ENCODE measurements at places on chromosomes 4 and X. TPM values are rescaled to one million over a fixed set of nuclear protein-coding genes. Genes with fewer than 3 reads are reported as not detected.

DNA sequence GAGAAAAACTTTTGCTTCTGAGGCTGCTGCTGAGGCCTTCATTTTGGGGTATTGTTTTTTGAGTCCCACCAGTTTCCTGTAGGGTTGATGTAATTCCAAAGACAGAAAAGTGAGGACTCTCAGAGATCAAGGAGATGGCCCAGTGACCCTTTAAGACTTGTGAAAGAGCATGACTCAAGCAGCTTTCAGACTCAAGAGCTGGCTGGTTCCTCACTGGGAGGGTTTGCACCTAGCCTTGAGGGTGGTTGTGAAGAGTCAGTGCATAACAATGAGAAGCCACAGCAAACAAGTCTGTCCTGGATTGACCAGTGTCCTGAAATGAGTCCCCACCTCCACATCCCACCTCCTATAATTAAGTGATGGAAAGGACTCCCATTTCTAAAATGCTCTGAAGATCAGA lies 89.2 kb downstream of the NHS start:
- H3K36me3 ChIP-seq, result no peaks in the 10 kb centered on the region
- DNase-seq, result no peak
- no peaks in the 10 kb centered on the region for H3K4me1 ChIP-seq
- H3K4me3 ChIP-seq, result no peak overlapping the region
- H3K27me3 ChIP-seq, result no peaks in the 10 kb centered on the region

DNA sequence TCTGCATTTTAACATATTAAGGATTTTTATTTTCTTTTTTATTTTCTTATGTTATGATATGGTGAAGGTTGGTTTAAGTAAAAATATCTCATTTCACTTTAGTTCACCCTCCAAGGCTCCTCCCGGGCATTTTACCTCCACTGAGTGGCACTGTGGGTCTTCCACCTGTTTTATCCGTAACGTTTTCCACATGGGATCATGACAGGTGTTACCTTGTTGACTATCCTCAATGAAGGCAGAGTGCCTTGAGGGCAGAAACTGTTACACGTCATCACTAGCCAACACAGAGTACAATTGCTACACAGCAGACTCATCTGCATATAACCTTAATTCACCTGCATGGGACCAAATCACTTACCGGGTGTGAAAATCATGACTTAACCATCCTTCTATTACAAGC lies 105.8 kb downstream of the GEMIN8 start:
- no peak overlapping the region for H3K4me3 ChIP-seq
- no peaks in the 10 kb centered on the region for H3K27me3 ChIP-seq
- no peaks in the 10 kb centered on the region for H3K4me1 ChIP-seq
- H3K27ac ChIP-seq, result no peak overlapping the region
- H3K36me3 ChIP-seq, result no peaks in the 10 kb centered on the region

DNA sequence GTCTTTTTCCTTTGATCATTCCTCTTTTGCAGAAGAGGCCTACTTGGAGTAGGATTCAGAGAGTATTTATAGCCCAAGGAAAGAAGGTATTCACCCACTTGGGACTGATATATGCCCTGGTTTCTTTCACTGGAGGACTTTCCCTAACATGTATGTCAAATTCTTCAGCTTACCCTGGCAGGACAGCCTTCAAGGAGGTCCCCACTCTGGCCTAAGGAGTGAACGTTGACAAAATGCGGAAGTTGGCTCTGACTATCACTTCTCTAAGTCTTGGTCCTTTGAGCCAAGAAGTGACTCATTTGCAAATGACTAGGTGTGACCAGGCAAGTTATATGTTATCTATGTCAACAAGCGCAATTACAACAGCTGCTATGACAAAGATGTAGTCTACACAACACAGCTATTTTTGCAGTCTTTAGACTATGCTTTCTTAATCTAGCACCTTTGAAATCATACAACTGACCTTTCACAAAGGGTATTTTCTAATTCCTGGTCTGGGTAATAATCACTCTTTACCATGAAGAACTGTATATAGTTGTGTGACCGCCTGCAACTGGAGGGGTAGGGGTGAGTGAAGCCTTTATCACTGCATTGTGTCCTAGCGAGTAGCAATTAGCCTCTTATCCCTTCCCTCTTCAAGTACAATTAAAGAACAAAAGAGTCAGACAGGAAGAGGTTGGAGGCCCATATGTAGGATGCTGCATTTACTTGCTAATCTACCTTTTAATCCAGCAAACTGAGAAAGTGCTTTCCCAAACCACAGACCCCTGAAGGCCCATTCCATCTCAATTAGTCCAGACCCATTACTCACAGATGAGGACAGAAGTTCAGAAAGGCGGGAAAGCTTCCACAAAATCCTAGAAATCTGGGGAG lies 50.1 kb downstream of the RASGEF1B start:
- no peak overlapping the region for H3K27ac ChIP-seq
- H3K4me1 ChIP-seq, result no peaks in the 10 kb centered on the region
- DNase-seq, result no peak
- H3K27me3 ChIP-seq, result no peaks in the 10 kb centered on the region

HTN3 gene
- total RNA-seq, result not detected

DNA sequence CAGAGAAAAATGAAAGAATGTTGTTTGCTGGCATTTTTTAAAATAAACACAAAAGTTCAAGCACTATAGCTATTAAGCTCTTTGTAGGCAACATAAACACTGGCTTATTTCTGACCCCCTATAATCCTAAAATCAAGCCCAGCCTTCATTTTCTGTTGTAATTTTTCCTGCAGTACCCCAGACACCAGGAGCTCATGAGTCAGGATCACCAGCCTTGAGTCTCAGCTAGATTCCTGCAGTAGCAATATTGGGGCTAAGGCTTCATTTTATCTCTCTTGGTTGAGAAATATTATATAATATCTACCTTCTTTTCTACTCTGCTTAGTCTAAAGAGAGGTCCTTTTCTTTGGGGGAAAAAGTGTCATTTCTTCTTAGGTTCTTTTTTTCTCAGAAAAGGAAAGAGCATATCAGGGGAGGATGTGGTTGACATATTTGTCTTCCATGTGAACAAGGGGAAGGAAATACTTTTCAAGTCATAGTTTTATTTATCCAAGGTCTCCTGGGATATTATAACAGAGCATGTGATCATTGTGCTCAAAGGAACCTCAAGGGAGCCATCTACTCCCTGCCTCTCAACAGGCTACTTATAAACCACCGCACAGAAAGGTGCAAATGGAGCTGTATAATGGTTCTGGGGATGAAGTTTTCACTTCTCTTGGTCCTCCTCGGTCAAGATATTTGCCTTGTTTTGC lies 678.3 kb upstream of the NR3C2 start:
- H3K4me3 ChIP-seq, result no peak overlapping the region
- no peaks in the 10 kb centered on the region for H3K4me1 ChIP-seq
- DNase-seq, result no peak
- H3K36me3 ChIP-seq, result no peaks in the 10 kb centered on the region

GRCh38 chrX:43644124-43644701 lies 11.9 kb upstream of the MAOA start:
- H3K4me1 ChIP-seq, result no peaks in the 10 kb centered on the region
- no peak overlapping the region for H3K27ac ChIP-seq
- DNase-seq, result peak; percentile 5
- no peaks in the 10 kb centered on the region for H3K36me3 ChIP-seq

SNCA gene
- not detected for total RNA-seq

- H3K4me1 ChIP-seq, result peaks cover 4% of the 10 kb centered on the region
- H3K4me3 ChIP-seq, result no peak overlapping the region
- peak; percentile 64 for DNase-seq
- no peak overlapping the region for H3K27ac ChIP-seq
These were observed 280.9 kb upstream of the RPS6KA3 start for GRCh38 chrX:20547611-20548051.

Data from body of pancreas (tissue), 4 donors.